Liver (tissue), 10 donors: ENCODE measurements at places on chromosomes 13 and 19. TPM values are rescaled to one million over a fixed set of nuclear protein-coding genes. Genes with fewer than 3 reads are reported as not detected.

- no peaks in the 10 kb centered on the region for H3K4me1 ChIP-seq
- peaks cover 3% of the 10 kb centered on the region for H3K27me3 ChIP-seq
- no peak overlapping the region for H3K27ac ChIP-seq
- no peaks in the 10 kb centered on the region for H3K36me3 ChIP-seq
Observed at GRCh38 chr19:37817180-37817981, 38.0 kb upstream of the ZNF573 start.

GRCh38 chr19:29201855-29202254 is 11.1 kb downstream of the UQCRFS1 start:
- peaks cover 9% of the 10 kb centered on the region for H3K36me3 ChIP-seq
- H3K27me3 ChIP-seq, result no peaks in the 10 kb centered on the region
- no peaks in the 10 kb centered on the region for H3K4me1 ChIP-seq
- H3K27ac ChIP-seq, result no peak overlapping the region
- H3K4me3 ChIP-seq, result no peak overlapping the region

WTIP gene
- total RNA-seq, result 2.7 TPM

TGFB1 gene
- 4.9 TPM for total RNA-seq

GRCh38 chr13:69856331-69856730 is 251.3 kb upstream of the ATXN8OS start:
- H3K36me3 ChIP-seq, result no peaks in the 10 kb centered on the region
- no peak for DNase-seq
- H3K4me1 ChIP-seq, result no peaks in the 10 kb centered on the region
- no peak overlapping the region for H3K27ac ChIP-seq
- no peaks in the 10 kb centered on the region for H3K27me3 ChIP-seq

SRRM5 gene
- 0.08 TPM for total RNA-seq

COX7A1 gene
- 0.17 TPM for total RNA-seq

DNA sequence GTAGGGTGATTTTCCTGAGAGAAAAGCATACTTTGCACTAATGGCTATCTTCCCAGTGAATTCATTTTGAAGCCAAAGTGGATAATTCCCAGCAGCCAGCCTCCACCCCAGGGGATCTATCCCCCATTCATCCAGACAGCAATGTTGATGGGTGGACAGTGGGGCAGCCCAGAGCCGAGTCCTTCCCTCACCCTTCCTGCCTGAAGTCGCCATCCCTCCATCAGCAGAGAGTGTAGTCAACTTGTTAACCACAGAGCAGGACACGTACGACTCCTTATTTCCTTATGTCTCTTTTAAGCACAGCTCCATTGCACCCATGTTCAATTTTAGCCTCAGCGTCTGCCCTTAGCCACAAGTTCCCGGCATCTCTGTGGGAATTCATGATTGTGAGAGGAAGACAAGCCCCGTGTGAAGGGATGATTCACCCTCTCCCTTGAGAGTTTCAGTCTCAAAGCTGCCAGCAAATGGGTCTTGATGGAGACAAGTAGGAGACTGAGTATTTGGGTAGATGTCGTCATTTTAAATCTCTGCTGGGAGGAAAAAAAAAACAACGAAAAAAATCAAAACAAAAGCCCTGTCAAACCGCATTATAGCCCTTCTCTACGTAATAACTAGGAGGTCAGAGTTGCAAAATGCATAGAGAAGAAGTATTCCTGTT is 58.3 kb upstream of the MEDAG start:
- no peak for DNase-seq
- no peak overlapping the region for H3K4me3 ChIP-seq
- H3K4me1 ChIP-seq, result no peaks in the 10 kb centered on the region
- no peaks in the 10 kb centered on the region for H3K27me3 ChIP-seq
- H3K36me3 ChIP-seq, result no peaks in the 10 kb centered on the region
- no peak overlapping the region for H3K27ac ChIP-seq

PEAK3 gene
- total RNA-seq, result 0.09 TPM

DNA sequence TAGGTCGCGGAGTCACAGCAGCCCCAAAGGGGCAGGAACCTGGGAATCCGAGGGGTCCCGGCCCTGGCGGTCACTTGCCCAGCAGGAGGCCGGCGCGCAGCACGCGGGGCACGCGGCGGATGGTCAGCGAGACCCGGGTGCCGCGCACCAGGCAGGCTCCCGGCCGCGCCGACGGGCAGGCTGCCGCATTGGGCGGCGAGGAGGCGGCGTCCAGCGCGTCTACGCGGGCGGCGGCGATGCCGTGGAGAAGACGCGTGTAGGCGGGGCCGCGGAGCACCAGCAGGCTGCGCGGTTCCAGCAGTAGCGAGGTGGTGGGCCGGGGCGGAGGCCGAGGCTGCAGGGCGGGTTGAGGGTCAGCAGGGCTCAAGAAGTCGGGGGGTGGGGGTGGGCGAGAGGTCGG is 607 bp upstream of the SYNE4 start:
- peak overlapping the region; percentile 53 for H3K4me3 ChIP-seq
- peak; percentile 52 for DNase-seq
- peaks cover 39% of the 10 kb centered on the region for H3K4me1 ChIP-seq
- H3K27me3 ChIP-seq, result no peaks in the 10 kb centered on the region
- peak overlapping the region; percentile 9 for H3K27ac ChIP-seq
- no peaks in the 10 kb centered on the region for H3K36me3 ChIP-seq

- no peak for DNase-seq
- H3K4me3 ChIP-seq, result no peak overlapping the region
- H3K27me3 ChIP-seq, result no peaks in the 10 kb centered on the region
- H3K27ac ChIP-seq, result no peak overlapping the region
- no peaks in the 10 kb centered on the region for H3K36me3 ChIP-seq
Observed at GRCh38 chr13:106089261-106089980, 446.0 kb downstream of the EFNB2 start.

GRCh38 chr19:10517361-10517759 is at the start of gene S1PR5:
S1PR5 (minus strand) TSS chr19:10517447; CDS start chr19:10515011, 2,436 bp downstream.
- peaks cover 2% of the 10 kb centered on the region for H3K4me1 ChIP-seq
- H3K27ac ChIP-seq, result no peak within 1 kb of the TSS
- H3K4me3 ChIP-seq, result peak within 1 kb of the TSS; percentile 27
- no peak for DNase-seq
- H3K27me3 ChIP-seq, result peaks cover 4% of the 10 kb centered on the region

DNA sequence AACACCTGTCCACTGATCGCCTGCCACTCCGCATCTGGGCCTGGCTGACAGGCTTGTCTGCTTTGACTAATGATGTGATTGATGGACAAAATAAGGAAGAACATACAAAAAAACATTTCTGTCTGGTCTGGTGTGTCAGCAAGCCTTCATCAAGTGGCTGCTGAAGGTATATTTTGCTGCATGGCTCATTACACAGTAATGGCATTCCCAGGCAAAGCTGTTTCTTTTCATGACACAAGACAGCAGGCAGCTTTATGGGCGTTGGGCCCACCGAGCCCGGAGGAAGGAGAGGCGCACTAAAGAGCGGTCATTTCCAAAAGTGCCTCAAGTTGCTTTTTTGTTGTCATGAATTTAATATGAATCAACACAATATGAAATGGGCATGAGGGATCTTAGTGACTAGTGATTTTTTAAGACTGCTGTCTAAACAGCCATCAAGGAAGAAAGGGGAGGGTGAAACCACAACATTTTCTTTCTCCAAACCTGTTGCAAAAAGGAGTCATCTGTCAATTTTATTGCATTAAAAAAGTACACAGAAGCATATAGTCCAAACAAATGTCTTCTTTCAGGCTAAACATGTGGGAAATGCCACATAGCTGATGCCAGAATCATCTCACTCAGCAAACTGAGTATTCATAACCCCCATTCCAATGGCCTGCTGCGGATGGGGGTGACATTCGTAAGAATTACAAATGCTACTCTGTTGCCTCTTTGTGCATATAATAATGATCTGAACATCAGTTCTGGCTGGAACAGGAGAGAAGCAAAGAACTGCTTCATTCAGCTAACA is 476.6 kb downstream of the ZNF536 start:
- no peaks in the 10 kb centered on the region for H3K4me1 ChIP-seq
- H3K36me3 ChIP-seq, result no peaks in the 10 kb centered on the region
- DNase-seq, result no peak
- H3K27me3 ChIP-seq, result no peaks in the 10 kb centered on the region
- H3K27ac ChIP-seq, result no peak overlapping the region
- no peak overlapping the region for H3K4me3 ChIP-seq

GRCh38 chr19:1774989-1775772 is 21.9 kb downstream of the ONECUT3 start:
- peak; percentile 65 for DNase-seq
- H3K4me3 ChIP-seq, result no peak overlapping the region
- peaks cover 7% of the 10 kb centered on the region for H3K27me3 ChIP-seq
- H3K4me1 ChIP-seq, result no peaks in the 10 kb centered on the region
- H3K27ac ChIP-seq, result no peak overlapping the region
- H3K36me3 ChIP-seq, result no peaks in the 10 kb centered on the region

DNA sequence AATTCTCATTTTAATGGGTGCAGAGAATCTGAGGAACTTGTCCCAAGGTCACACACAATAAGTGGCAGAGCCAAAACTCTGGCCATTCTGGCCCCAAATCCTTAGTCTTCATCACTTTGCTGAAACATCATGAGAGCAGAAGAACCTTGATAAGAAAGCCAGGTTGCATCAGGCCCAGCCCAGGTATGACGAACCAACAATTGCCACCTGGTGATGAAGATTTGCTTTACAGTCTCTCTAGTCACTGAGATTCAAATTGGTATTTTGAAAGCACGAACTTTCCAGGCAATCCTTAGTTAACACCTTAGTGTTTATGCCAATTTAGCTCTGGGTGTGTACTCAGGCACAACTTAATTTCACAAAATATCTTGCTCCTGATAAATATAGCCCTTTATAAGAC is 502.7 kb upstream of the HTR2A start:
- no peak for DNase-seq
- H3K27me3 ChIP-seq, result no peaks in the 10 kb centered on the region
- no peak overlapping the region for H3K4me3 ChIP-seq
- no peaks in the 10 kb centered on the region for H3K36me3 ChIP-seq
- no peak overlapping the region for H3K27ac ChIP-seq

DNA sequence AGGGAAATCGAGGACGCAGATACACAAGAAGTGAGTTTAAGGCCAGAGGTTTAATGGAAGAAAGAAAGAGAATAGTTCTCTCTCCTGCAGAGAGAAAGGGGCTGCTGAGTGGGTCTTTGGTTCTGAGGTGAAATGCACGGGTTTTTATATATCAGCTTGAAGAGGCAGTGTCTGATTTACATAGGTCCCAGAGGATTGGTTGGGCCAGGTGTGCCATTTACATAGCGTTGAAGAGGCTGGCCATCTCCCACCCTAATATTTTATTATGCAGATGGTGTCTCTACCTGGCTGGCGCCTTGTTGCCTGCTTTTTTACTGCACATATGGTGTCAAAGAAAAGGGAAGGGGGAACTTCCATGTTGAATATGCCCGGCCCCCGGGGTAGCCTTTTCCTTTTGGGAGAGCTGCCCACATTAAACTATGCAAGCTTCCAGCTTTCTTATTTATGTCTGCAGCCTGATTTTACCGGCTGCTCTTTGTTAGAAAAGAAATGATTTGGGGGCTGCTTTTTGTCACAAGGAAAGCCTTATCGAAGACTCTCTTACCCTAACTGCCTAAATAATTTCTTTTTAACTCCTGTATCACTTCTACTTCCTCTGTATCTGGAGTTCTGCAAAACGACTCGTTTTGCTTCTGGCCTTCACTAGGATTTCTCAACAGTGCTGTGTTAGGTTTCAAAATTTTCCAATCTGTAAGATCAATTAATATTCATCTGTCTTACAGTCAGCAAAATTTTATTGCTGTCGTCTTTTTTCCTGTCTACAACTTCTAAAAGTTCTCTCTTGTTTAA is 268.5 kb downstream of the B3GLCT start:
- DNase-seq, result no peak
- H3K4me1 ChIP-seq, result no peaks in the 10 kb centered on the region
- no peak overlapping the region for H3K4me3 ChIP-seq
- H3K27ac ChIP-seq, result no peak overlapping the region
- H3K36me3 ChIP-seq, result no peaks in the 10 kb centered on the region

DNA sequence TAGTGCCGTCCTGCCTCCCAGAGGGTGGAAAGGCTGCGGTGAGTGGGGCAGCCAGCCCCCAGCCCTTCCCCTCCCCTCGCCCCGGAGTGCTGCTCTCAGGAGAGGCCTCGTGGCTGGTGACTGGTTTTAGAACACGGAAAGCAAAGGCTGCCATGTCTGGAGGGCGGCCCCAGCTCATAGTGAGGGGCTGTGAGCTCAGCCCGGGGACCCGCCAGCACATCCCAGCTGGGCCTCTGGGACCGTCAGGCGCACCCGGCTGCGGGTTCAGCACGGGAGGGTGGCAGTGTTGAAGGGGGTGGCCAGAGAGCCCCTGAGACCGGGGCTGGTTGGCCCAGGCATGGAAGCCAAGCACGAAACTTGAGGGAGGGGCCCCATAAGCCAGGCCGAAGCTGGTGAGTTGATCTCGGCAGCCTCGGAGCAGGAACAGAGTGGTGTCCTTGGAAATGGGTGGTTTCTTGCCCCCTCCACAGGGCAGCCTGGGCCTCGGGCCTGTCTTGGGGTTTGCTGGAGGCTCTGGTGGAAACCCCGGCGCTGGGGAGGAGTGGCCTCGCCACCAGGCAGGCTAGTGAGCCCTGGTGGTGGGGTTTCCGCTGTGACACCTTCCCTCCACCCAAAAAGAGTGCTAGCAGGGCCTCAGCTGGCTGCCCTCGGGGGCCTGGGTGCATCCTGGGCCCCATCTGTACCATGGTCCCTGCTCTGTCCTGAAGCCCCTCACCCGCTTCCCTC is 157.7 kb downstream of the KDM4B start:
- H3K27ac ChIP-seq, result no peak overlapping the region
- H3K36me3 ChIP-seq, result peaks cover 4% of the 10 kb centered on the region
- H3K4me3 ChIP-seq, result no peak overlapping the region
- no peak for DNase-seq

GRCh38 chr19:53172889-53173288 is 14.0 kb upstream of the ZNF347 start:
- H3K27me3 ChIP-seq, result no peaks in the 10 kb centered on the region
- no peaks in the 10 kb centered on the region for H3K4me1 ChIP-seq
- no peak overlapping the region for H3K27ac ChIP-seq
- no peaks in the 10 kb centered on the region for H3K36me3 ChIP-seq
- H3K4me3 ChIP-seq, result no peak overlapping the region

DNA sequence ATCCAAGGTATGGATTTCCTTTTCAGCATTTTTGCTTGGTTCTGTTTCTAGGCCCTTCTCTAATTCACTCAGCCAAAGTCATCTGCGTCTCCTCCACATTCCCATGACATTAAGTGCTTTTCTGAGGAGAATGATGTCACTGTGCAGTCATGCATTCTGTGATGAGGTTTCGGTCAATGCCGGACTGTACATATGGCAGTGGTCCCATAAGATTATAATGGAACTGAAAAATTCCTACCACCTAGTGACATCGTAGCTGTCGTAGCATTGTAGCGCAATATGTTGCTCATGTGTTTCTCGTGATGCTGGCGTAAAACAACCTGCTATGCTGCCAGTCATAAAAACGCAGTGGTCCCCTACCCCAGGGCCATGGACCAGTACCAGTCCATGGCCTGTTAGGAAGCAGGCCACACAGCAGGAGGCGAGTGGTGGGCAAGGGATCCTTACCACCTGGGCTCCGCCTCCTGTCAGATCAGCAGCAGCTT is 63.4 kb upstream of the TNFRSF19 start:
- H3K4me1 ChIP-seq, result no peaks in the 10 kb centered on the region
- H3K36me3 ChIP-seq, result no peaks in the 10 kb centered on the region
- H3K27ac ChIP-seq, result no peak overlapping the region
- H3K4me3 ChIP-seq, result no peak overlapping the region
- DNase-seq, result no peak

TPTE2 gene
- total RNA-seq, result not detected

- H3K27me3 ChIP-seq, result no peaks in the 10 kb centered on the region
- no peak overlapping the region for H3K4me3 ChIP-seq
- H3K36me3 ChIP-seq, result no peaks in the 10 kb centered on the region
- no peak for DNase-seq
Observed at GRCh38 chr19:246551-246950, 44.7 kb downstream of the PLPP2 start.
